Thyroid gland (tissue), 4 donors: ENCODE measurements at places on chromosomes 12 and 14. TPM values are rescaled to one million over a fixed set of nuclear protein-coding genes. Genes with fewer than 3 reads are reported as not detected.
A peak's percentile ranks its signal among the peaks of the same experiment; 100 is the strongest.

DNA sequence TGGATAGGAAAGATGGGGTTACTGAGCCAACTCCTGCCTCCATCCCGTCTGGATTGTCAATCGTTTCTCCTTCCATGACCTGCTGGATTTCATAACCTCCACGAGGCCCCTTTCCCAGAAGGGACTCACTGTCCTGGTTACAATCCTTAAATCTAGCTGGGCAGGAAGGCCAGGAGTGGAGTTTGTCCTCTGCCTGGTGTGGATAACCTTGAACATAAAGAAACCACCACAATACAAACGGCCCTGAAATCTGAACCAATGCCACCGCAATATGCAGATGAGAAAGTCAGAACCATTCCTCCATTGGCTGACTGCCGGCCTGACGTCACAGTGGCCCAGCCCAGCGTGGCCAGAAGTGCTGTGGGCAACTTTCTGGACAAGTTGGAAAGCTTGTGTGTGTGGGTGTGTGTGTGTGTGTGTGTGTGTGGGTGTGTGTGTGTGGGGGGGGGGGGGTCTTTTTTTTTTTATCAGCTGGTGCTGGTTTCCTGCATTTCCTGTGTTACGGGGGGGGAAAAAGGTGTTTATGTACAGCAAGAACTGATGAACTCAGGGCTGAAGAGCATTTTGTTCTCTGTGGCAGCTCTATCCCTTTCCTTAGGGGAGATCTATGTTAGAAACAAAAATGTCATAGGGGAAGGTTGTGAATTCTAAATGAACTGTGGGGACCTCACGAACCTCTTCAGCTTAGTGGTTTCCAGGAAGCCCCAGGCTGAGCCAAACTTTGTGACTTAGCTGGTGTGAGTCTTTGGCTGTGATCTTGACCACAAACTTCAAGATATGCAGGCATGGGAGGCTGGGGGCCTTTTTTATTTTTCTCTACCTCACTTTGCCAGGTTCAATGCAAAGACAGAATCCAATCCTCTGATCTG is 81.6 kb upstream of the MED13L start:
- H3K4me1 ChIP-seq = peaks cover 11% of the 10 kb centered on the region
- peak overlapping the region; percentile 75 for H3K27ac ChIP-seq
- H3K27me3 ChIP-seq = no peaks in the 10 kb centered on the region
- peak; percentile 97 for DNase-seq

DNA sequence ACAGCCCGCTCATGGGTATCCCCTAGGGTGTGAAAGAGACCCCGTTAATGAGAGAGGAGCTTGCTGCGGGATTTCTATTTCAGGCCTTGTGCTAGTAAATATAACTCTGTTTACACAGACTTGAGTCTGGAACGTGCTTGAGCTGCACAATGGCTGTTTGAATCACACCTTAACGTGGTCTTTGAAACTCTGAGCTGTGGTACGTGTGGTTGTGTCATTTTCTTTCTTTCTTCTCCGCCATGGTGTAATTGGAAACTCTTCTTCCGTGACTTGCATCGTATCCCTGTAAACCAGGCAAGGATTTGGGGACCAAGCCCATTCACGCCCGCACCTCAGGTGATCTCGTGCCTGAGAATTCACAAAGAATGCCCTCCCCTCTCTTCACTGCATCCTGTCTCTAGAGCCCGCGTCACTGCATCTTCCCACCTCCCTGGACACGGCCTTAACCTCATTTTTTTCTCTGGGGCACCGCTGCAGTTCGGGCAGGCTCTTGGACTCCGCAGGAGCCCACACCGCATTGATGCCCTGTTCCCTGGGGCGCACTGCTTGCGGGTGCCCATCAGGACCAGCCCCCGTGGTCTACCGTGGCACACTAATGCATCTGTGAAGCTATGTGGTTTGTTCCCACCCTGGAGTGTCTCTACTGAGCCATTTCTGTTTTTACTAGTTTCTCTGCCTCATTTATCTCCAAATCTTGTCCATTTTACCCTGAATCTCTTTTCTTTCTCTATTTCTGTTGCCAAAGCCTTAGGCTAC is 78.4 kb upstream of the PARP11 start:
- H3K27ac ChIP-seq = no peak overlapping the region
- no peaks in the 10 kb centered on the region for H3K36me3 ChIP-seq
- H3K27me3 ChIP-seq = no peaks in the 10 kb centered on the region
- no peaks in the 10 kb centered on the region for H3K4me1 ChIP-seq

DNA sequence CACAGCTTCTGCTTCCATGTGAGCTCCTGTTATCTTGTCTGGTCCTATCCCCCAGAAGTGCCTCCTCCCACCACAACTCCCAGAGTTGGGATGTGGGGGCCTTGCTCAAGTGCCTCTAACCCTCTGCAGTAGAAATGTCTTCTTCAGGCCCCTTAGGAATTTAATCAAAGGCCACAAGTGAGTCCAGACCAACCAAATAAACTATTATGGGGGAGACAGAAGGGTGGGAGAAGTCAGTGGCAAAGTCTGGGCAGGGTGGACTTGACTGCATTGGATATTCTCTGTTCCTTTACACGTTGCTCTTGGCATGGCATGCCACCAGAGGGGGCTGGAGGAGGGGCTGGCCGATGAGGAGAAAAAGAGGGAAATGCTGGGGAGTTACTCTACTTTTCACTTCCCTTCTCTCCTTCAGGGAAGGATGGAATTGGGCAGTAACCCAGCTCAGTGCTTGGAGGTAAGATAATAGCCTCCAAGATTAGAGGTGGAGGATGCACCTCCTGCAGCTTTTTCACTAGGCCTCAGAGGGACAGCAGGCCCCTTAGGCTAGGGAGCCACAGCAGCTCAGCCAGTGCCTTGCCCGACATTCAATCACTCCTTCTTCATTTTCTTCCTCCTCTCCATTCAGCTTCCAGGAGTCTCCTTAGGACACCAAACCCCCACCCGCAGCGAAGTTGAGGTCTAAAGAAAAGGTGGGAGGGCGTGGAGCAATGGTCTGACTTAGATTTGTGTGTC is 1.2 kb upstream of the AP1G2 start:
- no peak overlapping the region for H3K4me3 ChIP-seq
- H3K36me3 ChIP-seq = peaks cover 3% of the 10 kb centered on the region
- no peak for DNase-seq

GRCh38 chr12:124650912-124651311 is 83.5 kb upstream of the NCOR2 start:
- no peaks in the 10 kb centered on the region for H3K36me3 ChIP-seq
- no peaks in the 10 kb centered on the region for H3K27me3 ChIP-seq
- no peak for DNase-seq
- H3K4me3 ChIP-seq = no peak overlapping the region
- no peak overlapping the region for H3K27ac ChIP-seq

GRCh38 chr12:104990950-104991349 is 4.8 kb downstream of the NOPCHAP1 start:
- peaks cover 14% of the 10 kb centered on the region for H3K36me3 ChIP-seq
- H3K4me1 ChIP-seq = peaks cover 10% of the 10 kb centered on the region
- no peak overlapping the region for H3K27ac ChIP-seq
- H3K4me3 ChIP-seq = no peak overlapping the region

GRCh38 chr14:104267895-104268294 is 129.5 kb downstream of the KIF26A start:
- H3K4me1 ChIP-seq = no peaks in the 10 kb centered on the region
- H3K27ac ChIP-seq = no peak overlapping the region
- H3K36me3 ChIP-seq = no peaks in the 10 kb centered on the region
- no peak overlapping the region for H3K4me3 ChIP-seq

Gene STAB2
- total RNA-seq = 6.5 TPM

DNA sequence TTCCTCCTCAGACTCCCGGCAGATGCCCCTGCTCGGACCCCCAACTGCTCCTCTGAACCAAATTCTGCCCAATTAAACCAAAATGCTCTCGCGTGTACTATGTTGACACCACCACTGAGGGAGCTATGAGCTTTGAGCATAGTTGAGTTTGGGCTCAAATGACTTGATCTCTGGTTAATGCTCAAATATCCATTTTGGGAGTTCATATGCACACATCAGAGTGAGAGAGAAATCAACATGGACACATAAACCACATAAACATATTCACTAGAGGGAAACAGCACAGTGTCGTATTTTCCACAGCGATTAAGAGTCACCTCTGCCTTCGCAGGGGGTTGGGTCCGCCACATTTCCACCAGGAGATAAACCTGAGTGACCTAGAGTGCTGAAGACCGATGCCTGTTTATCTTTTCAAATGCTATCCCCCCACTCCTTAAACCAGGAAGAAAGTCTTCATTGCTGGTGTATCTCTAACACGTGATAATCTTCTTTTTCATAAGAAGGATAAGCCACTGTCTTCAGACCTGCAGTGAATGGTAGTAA is 59.4 kb upstream of the FOXN3 start:
- no peaks in the 10 kb centered on the region for H3K4me1 ChIP-seq
- H3K27me3 ChIP-seq = no peaks in the 10 kb centered on the region
- H3K36me3 ChIP-seq = no peaks in the 10 kb centered on the region
- no peak overlapping the region for H3K4me3 ChIP-seq

DNA sequence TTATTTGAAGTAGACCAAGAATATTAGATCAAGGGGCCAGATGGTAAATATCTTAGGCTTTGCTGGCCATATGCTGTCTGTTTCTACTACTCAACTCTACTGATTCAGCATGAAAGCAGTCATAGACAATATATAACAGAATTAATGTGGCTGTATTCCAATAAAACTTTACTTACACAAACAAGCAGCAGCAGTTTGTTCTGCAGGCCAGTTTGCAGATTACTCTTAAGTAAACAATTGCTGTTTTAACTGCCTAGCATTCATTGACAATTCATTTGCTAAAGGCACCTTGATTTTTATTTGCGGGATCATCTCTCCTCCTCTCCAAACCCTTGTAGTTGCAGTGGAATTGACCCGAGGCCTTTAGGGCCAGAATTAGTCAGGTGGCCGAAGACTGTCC is 94.1 kb upstream of the GARIN6 start:
- H3K4me1 ChIP-seq = no peaks in the 10 kb centered on the region
- H3K27me3 ChIP-seq = no peaks in the 10 kb centered on the region
- H3K4me3 ChIP-seq = no peak overlapping the region
- H3K36me3 ChIP-seq = no peaks in the 10 kb centered on the region
- no peak overlapping the region for H3K27ac ChIP-seq

DNA sequence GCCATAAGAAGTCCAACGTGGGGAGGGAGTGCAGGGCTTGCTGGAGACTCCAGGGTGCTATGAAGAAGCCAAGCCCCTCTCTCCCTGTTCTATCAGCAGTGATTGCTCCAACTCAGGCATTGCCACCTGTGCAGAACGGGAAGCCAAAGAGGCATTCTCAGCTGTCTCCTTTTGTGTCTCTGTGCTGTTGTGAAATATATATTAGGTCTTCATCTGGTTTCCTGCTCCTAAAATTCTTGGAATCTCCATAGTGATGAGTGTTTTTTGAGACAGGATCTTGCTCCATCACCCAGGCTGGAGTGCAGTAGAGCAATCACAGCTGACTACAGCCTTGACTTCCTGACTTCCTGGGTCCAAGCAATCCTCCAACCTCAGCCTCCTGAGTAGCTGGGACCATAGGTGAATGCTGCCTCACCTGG is 51.2 kb upstream of the AEBP2 start:
- H3K36me3 ChIP-seq = no peaks in the 10 kb centered on the region
- no peak overlapping the region for H3K27ac ChIP-seq
- H3K27me3 ChIP-seq = no peaks in the 10 kb centered on the region
- H3K4me3 ChIP-seq = no peak overlapping the region

DNA sequence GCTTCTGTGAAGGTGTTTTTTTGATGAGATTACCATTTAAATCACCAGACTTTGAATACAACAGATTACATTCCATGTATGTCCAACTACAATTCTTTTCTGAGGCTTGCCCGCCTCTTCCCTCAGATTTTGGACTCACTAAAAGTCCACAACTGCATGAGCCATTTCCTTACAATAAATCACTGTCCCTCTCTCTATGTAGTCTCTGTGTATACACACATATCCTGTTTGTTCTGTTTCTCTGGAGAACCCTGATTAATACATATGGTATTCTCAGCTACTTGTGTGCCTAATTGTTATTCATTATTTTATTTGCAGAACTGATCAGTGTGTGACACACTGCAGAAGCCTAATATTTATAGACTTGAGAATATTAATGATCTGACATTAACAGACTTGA is 2.4 kb upstream of the MIPOL1 start:
- H3K36me3 ChIP-seq = no peaks in the 10 kb centered on the region
- H3K4me3 ChIP-seq = no peak overlapping the region
- no peak overlapping the region for H3K27ac ChIP-seq
- peaks cover 5% of the 10 kb centered on the region for H3K4me1 ChIP-seq
- DNase-seq = no peak

Gene TSPAN9
- total RNA-seq = 36.0 TPM

GRCh38 chr12:5889381-5890047 is 55.5 kb downstream of the ANO2 start:
- H3K36me3 ChIP-seq = no peaks in the 10 kb centered on the region
- no peak overlapping the region for H3K27ac ChIP-seq
- no peaks in the 10 kb centered on the region for H3K4me1 ChIP-seq
- DNase-seq = no peak

GRCh38 chr14:57987596-57988300 is 121.9 kb upstream of the SLC35F4 start:
- peak; percentile 10 for DNase-seq
- no peaks in the 10 kb centered on the region for H3K4me1 ChIP-seq
- no peak overlapping the region for H3K27ac ChIP-seq
- no peaks in the 10 kb centered on the region for H3K36me3 ChIP-seq

Gene HELB
- total RNA-seq = 5.1 TPM

GRCh38 chr12:77062396-77062795 is 3.0 kb downstream of the E2F7 start:
- no peak overlapping the region for H3K4me3 ChIP-seq
- DNase-seq = no peak
- H3K36me3 ChIP-seq = no peaks in the 10 kb centered on the region
- no peaks in the 10 kb centered on the region for H3K4me1 ChIP-seq
- H3K27ac ChIP-seq = no peak overlapping the region

Gene TMPRSS12
- total RNA-seq = 0.45 TPM

GRCh38 chr12:14664434-14665023 is 31.9 kb downstream of the GUCY2C start:
- peak; percentile 5 for DNase-seq
- H3K4me1 ChIP-seq = no peaks in the 10 kb centered on the region
- no peaks in the 10 kb centered on the region for H3K27me3 ChIP-seq

DNA sequence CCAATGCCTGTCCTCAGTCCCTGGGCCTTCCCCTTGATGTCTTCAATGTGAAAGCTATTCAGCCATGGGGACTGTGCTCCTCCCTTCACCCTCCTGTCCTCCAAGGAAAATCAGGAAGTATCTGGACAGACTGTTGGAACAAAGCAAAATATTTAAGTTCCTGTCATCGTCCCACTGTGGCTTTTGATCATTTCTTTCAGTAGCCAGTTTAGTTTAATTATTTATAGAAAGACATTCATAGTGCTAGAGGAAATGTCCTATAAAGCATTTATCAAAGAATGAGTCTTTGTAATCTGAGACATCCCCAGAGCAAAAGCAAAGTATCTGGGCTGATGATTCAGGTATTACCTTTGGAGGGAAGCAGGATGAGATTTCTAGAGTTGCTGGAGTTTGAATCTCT is 254.1 kb downstream of the NRXN3 start:
- DNase-seq = no peak
- no peak overlapping the region for H3K4me3 ChIP-seq
- no peaks in the 10 kb centered on the region for H3K27me3 ChIP-seq
- H3K36me3 ChIP-seq = no peaks in the 10 kb centered on the region

DNA sequence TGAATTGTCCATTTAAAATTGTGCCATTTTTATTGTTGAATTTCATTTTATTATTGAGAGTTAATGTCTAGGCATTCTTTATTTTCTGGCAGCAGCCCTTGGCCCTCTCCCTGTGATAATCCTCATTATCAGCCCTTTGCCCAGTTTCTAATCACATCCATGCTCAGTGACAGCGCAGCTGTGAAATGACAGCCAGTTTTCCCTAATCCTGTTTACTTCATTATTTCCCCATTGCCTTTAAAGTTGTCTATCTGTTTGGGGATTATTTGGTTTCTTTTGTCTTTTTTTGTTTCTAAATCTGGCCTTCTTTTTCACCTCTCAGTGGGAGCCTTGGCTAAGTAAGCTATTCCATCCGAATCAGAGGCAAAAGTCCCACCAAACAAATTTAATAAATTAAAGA is 476.9 kb downstream of the SLC6A15 start:
- no peaks in the 10 kb centered on the region for H3K27me3 ChIP-seq
- no peak for DNase-seq
- H3K4me1 ChIP-seq = no peaks in the 10 kb centered on the region
- H3K4me3 ChIP-seq = no peak overlapping the region

Gene CFAP54
- total RNA-seq = 4.9 TPM
